ENCODE measurements at places on chromosomes 11 and 22.

DNA sequence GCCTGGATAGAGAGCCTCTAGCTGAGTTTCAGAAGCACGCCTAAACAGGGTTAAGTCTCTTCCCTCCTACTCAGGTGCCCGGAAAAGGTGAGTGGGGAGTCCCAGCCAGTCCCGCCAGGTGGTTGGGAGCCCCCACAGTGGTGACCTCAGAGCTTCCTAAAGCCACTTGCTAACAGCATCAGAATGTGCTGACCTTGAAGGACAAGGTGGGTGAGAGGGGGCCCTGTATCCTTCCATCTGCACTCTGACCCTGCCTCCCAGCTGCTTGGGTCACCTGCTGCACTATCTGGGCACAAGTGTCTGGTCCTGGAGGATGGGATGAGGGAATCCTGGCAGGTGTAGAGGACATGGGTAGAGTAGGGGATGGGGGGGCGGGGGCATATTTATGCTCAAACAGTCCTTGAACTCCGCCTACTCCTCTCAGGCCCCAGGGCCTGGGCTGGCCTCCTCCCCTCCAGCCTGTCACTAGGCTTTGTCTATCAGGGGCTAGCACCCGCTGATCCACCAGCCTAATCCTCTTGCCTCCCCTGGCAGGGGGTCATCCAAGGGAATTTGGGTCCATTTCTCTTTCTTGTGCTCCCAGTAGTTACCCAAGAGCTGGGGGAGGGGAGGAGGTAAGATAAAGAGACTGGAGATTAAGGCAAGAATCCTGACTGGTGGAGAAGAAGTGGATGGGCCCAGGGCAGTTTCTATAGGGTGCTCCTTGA lies 3.4 kb downstream of the USP2 start:
- no peak for DNase-seq

- DNase-seq: no peak
These were observed 25.8 kb downstream of the KRTAP5-5 start for GRCh38 chr11:1655168-1656060.

- no peak for DNase-seq
These were observed 40.8 kb upstream of the ACCSL start for GRCh38 chr11:44006917-44007361.

DNA sequence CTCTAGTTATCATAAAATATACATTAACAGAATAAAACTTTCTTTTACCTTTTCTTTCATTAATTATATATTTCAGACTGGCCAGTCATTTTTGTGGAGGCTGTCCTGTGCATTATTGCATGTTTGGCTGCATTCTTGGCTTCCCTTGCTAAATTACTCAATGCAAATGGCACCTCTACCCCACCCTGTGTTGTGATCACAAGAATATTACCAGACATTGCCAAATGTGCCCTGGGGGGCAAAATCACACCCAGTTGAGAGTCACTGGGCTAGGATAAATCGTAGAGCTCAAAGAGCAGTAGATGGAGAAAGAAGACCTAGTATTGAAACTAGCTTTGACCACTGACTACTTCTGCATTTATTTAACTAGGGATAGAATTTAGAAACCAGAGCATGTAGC lies 1257.8 kb upstream of the TENM4 start:
- DNase-seq: no peak

- no peak for DNase-seq
These were observed 12.2 kb upstream of the GRK2 start for GRCh38 chr11:67253872-67254624.

GRCh38 chr11:69208190-69209037 lies 52.7 kb downstream of the SMIM38 start:
- DNase-seq: no peak

DNA sequence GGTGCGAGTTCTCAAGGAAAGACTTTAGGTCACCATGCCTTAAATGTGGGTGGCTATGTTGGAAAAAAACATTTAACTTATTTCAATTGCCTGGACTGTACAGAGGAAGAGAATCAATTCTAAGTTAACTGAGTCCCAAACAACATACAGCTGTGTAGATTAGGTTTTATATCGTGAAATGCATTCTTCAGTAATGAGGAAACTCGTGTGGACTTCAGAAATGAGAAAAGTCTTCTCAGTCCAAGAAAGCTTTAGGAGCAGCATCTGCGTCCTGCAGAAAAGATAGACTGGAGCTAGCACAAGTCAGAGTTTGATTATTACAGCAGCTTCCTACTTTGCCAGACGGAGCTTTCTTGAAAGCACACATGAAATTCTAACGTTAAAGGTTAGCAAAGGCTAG lies 673.0 kb downstream of the OPCML start:
- DNase-seq: no peak

GRCh38 chr11:13140028-13140870 lies 131.1 kb downstream of the RASSF10 start:
- DNase-seq: no peak

All from kidney capillary endothelial cell (primary cell).